ENCODE measurements at places on chromosomes 13 and 19.
A peak's percentile ranks its signal among the peaks of the same experiment; 100 is the strongest.

- no peak for DNase-seq
These were observed 9.5 kb upstream of the AMER2 start for GRCh38 chr13:25181597-25181996.

- no peak for DNase-seq
These were observed 6.1 kb downstream of the ZNF548 start for GRCh38 chr19:57395710-57396109.

DNA sequence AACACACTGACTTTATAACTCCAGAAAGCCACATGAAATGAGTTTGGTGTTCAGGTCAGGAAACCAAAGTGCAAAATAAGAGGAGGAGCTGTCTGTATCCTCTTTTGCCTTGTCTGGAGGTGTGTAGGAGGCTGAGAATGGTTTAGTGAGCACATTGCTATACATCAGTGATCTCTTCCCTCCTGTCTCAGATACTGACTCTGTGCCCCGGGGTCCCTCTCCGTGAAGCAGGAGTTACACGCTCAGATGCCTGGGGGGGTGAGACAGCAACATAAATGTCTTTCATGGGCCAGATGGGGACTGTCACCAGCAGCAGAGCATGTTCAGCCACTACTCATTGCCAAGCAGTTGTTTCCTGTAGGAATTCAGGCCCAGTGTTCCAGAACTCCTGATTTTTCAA, 285.4 kb downstream of the ATP8A2 start:
- DNase-seq, result no peak

- DNase-seq, result no peak
These were observed 91.9 kb upstream of the TEX29 start for GRCh38 chr13:111228262-111229144.

DNA sequence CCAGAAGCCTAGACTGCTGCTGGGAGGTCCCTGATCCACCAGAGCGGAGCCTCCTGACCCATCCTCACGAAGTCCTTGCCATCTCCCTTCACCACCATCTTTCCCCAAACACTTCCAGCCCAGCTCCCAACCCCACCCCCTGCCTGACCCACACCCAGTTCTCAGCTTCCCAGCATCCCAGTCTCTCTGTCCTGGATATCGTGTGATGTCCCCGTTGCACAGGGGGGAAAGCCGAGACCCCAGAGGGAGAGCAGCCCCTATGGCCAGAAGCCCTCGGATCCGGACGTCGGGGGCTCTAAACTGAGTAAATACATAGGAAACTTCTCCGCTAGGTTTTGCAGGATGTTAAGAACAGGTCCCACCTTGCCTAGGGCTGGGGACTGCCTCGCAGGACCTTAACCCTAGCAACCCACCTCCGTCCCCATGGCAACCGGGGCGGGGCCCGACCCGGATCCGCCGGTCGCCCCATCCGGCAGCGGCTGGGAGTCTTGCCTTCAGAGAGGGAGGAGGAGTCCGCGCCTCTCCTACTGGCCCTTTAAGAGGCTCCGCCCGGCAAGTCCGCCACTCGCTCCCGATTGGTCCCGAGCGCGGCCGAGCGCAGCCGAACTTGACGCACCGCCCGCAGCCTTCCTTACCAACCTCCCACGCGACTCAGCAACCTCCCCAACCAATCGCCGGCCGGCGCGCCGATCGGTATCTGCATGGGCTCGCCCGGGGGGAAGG, 451 bp upstream of the HMG20B start:
- peak; percentile 94 for DNase-seq

- DNase-seq, result no peak
These were observed 14.7 kb upstream of the KCTD15 start for GRCh38 chr19:33781996-33782395.

DNA sequence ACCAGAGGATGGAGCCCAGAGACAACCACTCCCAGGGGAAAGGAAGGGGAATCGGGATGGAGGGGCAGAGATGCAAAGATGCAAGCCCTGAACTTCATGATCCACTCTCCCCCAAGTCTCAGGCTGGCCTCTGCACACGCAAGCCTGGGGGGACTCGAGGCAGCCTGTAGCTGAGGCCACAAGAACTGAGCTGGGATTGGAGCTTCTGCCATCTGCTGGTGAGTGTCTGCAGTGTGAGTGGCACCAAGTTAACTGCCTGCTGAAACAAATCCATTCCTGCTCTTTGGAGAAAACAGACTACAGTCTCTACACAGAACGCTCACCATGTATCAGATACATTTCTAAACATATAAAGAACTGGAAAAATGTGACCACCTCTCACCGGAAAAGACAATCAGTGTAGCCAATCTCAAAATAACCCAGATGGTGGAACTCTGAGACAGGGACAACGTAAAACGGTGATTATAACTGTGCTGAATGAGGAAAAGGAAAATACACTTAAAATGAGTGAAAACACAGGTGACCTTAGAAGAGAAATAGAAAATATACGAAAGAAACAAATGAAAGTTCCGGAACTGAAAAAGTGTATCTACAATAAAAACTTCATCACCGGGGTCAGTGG, 62.1 kb downstream of the KLF2 start:
- no peak for DNase-seq

- no peak for DNase-seq
These were observed 8.1 kb downstream of the STK11 start for GRCh38 chr19:1213391-1214286.

- no peak for DNase-seq
These were observed 34.4 kb upstream of the EPHX3 start for GRCh38 chr19:15266683-15267082.

GRCh38 chr19:13864046-13864666, 12.8 kb upstream of the NANOS3 start:
- DNase-seq, result no peak

DNA sequence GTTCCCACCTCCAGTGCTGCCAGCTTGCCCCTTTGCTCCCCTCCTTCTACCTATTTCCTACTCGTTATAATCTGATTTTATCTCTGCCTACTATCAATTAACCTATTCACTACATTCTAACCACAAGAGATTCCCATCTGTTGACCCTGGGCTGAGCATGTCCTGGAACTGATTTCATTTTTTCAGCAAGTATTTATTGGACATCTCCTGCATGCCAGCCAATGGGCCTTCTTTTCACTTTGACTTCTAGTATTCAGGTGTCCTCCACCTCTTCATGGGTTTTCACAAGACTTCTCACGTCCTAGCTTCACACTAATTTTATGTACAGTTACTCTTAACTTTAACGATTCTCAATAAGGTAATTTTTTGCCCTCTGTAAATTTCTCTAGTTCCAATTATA, 282.7 kb upstream of the KLHL1 start:
- no peak for DNase-seq

All from NCI-H2081 treated with DMSO at 0.1 percent for 48 hours (cell line).